ENCODE measurements at places on chromosomes 4 and X. TPM values are rescaled to one million over a fixed set of nuclear protein-coding genes. Genes with fewer than 3 reads are reported as not detected.

Gene AMOT
- 3.8 TPM for total RNA-seq

Gene ZDHHC15
- total RNA-seq = 0.90 TPM

Gene ARAP2
- 67.0 TPM for total RNA-seq

Gene KANTR
- total RNA-seq = 4.7 TPM

Gene PNMA3
- 2.3 TPM for total RNA-seq

Gene PNMA6A
- 0.71 TPM for total RNA-seq

Gene GPRASP3
- 3.1 TPM for total RNA-seq

Gene UGT2B15
- total RNA-seq = 0.05 TPM

Gene ADH1B
- 0.76 TPM for total RNA-seq

Gene SAGE1
- not detected for total RNA-seq

Gene NHS
- total RNA-seq = 1.7 TPM

Gene RBMXL3
- not detected for total RNA-seq

Gene ZXDA
- 3.5 TPM for total RNA-seq

Gene ZNF157
- total RNA-seq = 0.57 TPM

Gene MAGEA3
- total RNA-seq = 0.05 TPM

Gene CLDN22
- total RNA-seq = not detected

Gene TXK
- 6.9 TPM for total RNA-seq

Gene TEX13D
- 0.09 TPM for total RNA-seq

Gene SPON2
- total RNA-seq = 5.3 TPM

Gene IBSP
- 0.33 TPM for total RNA-seq

Gene NR3C2
- total RNA-seq = 0.52 TPM
